HTR-8/SVneo (cell line): ENCODE measurements at places on chromosomes 7 and 10.

DNA sequence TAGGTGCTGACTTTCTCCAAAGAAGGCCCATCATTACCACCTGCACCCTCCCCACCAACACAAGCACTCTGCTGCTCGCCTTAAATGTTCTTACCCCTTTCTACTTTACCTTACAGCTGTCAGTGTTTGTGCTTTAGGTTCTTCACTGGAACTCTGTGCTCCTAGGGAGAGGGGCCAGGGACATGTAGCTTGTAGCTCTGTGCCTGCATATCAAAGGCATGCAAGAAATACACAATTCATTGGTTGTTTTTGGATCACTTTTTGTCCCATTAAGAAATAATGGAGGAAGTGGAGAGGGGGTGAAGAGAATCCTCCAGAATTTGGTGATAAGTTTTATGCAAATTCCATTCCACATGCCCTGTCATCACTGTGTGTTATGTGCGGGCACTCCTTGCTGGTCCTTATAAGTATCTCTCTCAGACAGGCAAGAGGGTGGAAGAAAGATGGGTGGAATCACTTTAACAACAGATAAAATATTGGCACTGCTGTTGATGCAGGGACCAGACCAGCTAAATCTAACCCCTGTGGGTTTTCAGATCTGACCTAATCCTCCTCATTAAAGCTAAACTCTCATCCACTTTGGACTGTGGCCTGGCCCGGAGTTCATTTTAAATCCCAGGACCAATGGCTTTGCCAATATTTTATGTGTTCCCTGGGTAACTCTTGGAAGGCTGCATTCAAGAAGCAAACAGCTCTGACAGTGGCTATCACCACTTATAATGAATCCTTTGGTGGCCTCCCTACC is 375.8 kb upstream of the NFE2L3 start:
- DNase-seq = no peak

GRCh38 chr7:83796760-83797159 is 147.8 kb upstream of the SEMA3E start:
- DNase-seq = no peak

DNA sequence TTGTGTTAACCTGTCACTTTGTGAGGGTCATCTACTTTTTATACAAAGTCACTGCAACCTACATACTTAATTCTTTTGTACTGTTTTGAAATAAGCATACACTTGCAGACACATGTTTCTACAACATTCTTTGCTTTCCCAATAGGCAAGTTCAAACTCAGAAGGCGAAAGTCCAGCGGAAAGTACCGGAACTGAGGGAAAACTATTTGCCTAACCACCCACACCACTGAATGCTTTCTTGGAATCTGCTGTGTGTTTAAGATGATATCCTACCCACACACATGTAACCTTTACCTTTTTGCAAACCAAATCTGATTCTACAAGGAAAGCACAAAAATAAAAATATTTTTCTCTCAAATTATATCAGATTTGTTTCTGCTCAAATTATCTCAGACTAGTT is 139.4 kb upstream of the AGR3 start:
- no peak for DNase-seq

DNA sequence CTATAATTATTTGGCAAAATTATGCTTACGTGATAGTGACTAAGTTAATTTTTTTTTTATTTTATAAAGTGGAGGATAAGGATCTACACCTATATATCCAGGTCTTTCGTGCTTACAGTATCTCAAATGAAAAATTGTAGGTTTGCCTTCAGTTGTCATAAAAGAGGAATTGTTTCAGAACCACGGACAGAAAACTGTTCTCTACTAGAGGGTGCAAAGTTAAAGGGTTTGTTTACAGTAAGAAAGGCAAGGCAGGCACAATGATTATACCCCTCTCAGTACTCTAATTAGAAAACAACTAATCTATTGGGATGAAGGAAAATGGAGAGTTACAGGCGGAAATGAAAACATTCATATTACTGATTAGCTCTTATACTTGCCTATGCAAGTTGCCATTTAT is 1.5 kb downstream of the PCLO start:
- DNase-seq = no peak

DNA sequence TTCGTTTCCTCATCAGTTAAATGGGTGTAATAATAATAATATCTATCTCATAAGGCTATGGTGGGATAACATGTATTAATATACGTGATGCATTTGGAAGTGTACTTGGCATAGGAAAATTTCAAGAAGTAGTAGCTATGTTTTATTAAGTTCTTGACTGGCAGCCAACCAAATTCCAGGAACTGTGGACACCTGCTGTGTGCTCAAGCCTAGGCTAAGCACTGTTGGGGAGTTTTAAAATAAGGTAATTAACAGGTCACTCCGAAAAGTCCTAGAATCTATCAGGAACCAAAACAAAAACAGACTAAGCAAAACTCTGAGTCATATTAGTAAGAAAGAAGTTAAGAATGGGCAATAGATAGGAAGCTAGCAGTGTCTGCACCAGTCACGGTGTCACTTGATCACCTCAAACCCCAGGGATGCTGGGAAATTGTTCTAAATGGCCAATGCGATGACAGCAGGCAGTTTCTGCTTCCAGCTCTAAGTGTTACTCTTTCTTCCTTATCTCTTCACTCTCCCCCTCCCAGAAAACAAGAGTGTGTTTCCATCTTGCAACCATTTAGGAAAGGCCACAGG is 92.0 kb upstream of the GDF10 start:
- no peak for DNase-seq

GRCh38 chr7:134422008-134422407 is 36.9 kb downstream of the AKR1B1 start:
- DNase-seq = no peak

DNA sequence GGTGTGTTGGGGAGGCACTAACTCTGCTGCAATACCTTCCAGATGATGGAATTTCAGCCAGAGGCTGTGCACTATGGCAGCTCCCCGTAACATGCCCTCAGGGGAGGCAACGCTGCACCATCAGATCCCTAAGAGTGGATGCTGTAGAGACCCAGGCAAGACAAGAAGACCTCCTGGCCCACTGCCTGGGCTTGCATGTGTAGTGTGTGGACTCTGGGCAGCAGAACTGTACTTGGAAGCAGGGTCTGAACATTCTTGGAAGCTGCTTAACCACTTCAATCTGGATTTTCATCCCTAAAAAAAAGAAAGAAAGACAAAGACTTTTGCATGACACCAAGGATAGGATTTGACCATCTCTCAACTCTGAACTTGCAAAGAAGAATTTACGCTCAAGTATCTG is 297.5 kb upstream of the NRP1 start:
- DNase-seq = no peak

DNA sequence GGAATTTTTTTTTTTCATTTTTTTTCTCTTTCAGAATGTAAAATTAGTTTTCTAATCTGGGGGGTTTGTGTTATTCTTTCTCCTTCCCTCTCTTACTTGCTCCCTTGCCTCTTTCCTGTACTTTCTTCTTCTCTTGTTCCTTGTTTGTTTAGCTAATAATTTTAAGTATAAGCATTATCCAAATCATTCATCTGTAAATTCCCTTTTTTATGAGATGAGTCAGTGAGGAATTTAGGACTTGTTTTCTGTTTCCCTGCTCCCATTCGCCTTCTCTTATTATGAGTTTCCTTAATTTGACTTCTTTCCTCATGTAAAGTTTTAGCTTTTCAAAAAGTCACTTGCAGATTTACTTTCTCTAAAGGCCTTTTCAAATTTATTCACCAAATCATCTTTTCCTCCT is 154.6 kb upstream of the ETV1 start:
- DNase-seq = no peak

GRCh38 chr10:9009505-9009904 is 955.0 kb downstream of the GATA3 start:
- no peak for DNase-seq
